ENCODE measurements at places on chromosomes 11 and 22.
A peak's percentile ranks its signal among the peaks of the same experiment; 100 is the strongest.

DNA sequence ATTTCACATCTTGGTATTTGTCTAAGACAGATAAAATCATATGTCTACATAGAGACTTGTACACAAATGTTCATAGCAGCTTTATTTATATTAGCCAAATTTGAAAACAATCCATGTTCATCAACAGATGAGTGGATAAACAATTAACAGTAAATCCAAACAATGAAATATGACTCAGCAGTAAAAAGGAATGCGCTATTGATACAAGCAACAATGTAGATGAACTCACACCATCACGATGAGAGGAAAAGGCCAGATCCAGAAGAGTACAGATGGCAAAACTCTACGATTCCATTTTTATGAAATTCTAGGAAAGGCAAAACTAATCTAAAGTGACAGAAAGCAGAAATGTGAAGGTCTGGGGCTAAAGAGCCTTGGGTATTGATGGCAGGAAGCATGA lies 384.3 kb downstream of the NTM start:
- DNase-seq: no peak

DNA sequence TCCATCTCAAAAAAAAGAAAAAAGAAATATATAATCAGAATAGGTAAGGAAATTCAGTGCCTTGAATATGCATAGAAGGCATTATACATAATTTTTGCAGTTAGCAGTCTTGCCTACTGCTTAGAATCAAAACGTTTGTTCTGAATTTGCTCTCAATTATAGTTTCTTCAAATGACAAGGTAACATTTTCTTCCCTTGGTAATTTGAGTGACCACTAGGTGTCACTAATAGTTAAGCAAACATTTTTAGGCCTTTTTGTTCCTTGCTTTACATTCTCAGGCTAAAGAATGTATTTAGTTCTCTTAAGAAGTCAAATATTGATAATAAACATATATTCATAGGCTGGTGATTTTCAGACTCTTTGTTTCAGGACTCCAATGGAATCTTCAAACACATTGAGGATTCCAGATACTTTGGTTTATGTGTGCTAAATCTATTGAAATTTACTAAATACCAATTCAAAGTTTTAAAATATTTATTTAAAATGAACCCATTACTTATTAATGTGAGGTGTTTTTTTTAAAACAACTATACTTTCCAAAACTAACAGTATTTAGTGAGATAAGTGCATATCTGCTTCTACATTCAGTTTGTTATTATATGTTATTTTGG lies 55.0 kb upstream of the DEPDC7 start:
- no peak for DNase-seq

DNA sequence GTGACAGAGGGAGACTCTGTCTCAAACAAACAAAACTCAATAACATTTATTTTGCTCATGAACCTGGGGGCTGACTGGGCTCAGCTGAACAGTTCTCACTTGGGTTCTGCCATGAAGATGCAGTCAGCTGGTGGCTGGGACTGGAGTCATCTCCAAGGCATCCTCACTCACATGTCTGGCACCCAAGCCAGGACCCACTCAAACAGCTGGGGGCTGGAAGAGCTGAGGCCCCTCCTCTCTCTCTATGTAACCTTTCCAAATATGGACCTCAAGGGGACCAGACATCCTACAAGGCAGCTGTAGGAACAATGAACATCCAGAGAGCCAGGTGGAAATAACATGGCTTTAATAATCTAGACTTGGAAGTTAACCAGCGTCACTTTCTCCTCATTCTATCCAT lies 16.8 kb downstream of the HSPA8 start:
- no peak for DNase-seq

DNA sequence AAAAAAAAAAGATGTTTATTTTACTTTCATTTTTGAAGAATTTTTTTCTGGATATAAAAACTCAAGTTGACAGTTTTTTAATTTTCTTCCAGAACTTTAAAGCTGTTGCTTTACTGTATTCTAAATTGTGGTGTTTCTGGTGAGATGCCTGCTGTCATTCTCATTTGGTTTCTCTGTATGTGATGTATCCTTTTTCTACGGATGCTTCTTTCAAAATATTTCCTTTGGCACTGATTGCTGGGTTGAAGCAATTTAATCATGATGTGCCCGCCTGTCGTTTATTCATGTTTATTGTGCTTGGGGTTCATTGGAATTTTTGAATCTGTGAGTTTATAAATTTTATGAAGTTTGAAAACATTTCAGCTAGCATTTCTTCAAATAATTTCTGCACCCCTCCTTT lies 29.4 kb upstream of the CTSD start:
- DNase-seq: no peak

- peak; percentile 34 for DNase-seq
Measured at GRCh38 chr11:47946682-47947559, 33.4 kb upstream of the PTPRJ start.

DNA sequence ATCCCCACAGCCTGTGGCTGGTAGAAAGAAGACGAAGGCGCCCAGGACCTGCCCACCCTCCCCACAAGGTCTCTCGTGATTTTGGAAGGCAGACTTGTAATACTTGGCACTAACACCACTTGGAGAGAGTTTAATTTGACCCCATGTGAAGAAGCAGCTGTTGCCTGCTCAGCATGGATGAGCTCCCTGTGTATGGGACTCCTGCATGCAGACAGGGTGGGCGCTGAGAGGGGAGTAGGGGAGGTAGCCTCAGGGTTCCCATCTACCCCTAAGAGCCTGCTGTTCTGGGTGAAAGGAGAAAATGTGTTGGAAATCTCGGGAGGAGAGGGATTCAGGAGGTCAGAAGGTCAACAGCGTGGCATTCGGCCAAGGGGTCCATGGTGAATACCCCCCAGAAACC lies 625.9 kb downstream of the TBC1D22A start:
- DNase-seq: no peak

DNA sequence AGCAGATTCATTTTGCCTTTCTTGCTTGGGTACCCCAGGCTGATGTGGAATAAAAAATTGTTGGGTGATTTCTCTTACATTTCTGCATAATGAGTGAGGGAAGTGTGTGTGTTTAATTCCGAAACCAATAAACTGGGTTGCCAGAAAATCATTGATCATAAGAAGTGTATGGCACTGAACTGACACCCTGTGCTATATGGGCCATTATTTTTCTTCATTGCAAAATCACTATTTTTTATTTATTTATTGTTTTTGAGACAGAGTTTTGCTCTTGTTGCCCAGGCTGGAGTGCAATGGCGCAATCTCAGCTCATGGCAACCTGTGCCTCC lies 14.6 kb upstream of the HIKESHI start:
- no peak for DNase-seq

GRCh38 chr11:110329445-110329844 lies 33.0 kb upstream of the RDX start:
- no peak for DNase-seq

DNA sequence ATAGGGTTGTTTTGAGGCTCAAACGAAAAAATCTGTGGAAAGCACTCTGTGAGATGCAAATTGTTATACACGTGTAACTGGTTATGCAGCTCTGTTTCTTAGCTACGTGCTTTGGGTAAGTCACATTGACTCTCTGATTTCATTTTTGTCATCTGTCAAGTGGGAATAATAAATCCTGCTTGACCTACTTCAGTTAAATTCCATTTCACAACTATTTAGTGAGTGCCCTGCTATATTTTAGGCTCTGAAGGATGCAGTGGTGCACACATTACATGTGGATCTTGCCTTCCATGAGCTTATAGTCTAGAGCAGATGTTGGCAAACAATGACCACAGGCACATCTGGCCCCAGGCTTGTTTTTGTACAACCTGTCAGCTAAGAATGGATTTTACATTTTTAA lies 133.6 kb upstream of the PLET1 start:
- DNase-seq: no peak

- no peak for DNase-seq
Measured at GRCh38 chr11:19727246-19727645, 14.6 kb downstream of the NAV2 start.

DNA sequence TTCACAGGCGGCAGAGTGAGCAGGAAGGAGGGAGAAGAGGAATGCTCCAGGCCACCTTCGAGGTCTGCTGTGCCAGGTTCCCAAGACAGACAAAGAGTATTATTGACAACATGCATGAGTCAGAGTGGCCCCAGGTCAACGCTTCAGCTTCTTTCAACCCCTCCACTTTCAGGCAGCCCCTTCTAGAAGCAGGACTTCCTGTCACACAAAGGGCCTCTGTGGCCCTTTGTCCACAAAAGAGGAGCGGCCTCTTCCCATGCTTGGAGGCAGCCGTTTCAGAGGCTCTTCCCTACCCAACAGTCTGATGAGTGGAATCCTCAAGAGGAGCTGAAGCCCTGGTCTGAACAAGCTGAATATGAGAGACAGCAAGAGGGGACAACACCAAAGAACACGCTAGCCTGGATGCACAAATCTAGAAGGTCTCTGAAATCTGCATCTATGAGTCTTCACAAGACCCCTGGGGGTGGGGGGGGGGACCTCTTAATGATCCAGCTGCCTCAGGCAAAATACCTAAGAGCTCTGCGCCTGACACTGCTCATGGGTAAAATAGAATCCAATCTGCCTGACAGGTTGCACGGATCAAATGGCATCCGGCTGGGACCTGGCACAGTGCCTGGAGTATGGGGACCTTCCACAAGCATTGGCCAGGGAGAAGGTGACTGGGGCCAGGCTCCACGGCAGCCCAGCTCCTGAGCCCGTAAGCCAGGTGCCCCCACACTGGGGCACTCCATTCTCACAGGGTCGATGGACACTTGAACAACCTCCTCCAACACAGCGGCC lies 67.5 kb downstream of the PACSIN2 start:
- no peak for DNase-seq

GRCh38 chr11:56905442-56905841 lies 83.3 kb upstream of the OR5AK2 start:
- no peak for DNase-seq

DNA sequence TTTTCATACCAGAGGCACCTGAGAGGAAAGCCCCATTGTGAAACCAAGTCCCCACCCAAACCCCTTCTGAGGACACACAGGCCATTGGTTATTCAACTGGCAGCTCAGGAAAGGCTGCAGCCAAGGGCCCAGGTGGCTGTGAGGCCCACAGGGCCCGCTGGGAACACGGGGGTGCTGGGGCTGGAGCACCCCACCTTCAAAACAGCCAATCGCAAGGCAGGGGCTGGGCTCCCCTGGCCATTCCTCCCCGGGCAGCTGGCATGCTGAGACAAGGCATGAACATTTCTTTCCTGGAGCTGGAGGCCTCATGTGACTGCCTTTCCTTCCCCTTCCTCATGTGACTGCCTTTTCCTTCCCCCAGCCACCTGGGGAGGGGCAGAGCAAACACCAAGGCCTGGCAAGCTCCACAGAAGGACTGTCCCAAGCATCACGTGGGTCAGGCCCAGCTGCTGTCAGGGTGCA lies 76.9 kb downstream of the PIWIL3 start:
- peak; percentile 7 for DNase-seq

GRCh38 chr22:49735411-49735900 lies 92.2 kb downstream of the BRD1 start:
- no peak for DNase-seq

DNA sequence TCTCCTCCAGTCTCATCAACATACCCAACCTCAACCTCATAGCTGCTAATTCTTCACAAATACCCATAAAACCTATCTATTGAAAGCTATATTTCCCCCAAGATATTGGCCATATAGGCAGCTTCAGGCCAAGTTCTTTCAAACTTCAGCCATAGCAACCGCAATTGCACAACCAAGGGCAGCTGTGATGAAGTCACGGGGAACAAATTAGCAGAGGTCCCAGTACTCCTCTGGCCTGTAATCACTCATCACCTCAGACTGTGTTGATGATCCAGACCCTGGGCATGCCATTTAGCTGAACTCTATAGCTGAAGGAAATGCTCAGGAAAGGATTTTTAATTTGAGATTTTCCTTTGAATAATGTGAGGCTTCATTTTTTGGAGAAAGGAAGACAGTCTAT lies 84.1 kb downstream of the SLC1A2 start:
- DNase-seq: no peak

DNA sequence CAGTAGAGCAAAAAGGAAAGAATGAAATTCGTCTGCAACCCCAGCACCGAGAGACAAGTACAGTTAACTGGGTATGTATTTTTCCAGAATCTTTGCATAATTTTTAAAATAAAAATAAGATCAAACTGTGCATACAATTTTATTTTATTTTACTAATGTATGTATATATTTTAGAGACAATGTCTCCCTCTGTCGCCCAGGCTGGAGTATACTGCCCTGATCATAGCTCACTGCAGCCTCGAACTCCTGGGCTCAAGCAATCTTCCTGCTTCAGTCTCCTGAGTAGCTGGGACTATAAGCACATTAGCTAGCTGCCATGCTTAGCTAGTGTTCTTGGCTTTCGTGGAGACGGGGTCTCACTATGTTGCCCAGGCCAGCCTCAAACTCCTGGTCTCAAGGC lies 18.8 kb upstream of the DRD2 start:
- DNase-seq: no peak

GRCh38 chr22:20011123-20011992 lies 5.3 kb downstream of the ARVCF start:
- DNase-seq: no peak

DNA sequence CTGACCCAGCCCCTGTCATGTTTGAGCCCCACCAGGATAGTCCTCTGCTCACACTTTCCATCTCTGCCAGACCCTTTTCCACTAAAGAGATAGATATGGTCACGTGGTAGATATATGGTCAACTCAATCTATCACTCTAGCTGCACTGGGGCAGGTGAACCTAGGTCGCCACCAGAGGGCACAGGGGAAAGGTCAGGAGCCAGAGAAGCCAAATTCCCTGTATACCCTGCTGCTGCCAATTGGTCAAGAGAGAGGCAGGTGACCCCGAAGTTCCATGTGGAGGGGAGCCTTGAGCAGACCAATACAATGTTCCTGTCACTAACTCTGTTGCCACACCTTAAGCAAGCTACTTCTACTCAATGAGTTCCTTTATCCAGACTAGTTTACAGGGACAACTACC lies 101.1 kb upstream of the GALNT18 start:
- no peak for DNase-seq

DNA sequence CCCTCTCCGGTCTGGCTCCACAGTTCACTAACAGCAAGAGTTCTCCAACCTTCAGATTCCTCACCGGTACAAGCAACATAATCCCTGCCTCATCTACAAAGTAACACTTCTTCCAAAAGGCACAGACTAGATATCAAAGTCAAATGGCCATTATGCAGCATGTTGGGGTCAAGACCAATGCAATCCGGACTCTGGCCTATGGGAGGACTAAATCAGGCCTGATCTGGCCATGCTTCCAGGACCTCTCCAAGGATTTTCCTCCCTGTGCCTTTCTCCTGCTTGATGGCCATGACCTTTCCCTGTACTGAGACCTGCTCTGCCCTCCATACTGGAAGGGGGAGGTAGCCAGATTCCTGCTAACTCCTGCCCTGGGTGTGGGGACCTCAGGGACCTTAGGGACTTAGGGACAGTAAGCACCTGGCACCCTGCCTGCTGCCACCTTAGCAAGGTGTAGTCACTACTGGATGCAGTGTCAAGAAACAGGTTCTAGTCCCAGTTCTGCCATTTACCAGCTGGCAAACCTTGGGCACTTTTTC lies 6.7 kb downstream of the TBC1D10A start:
- no peak for DNase-seq

GRCh38 chr11:64419818-64420485 lies 61.0 kb downstream of the RPS6KA4 start:
- no peak for DNase-seq

DNA sequence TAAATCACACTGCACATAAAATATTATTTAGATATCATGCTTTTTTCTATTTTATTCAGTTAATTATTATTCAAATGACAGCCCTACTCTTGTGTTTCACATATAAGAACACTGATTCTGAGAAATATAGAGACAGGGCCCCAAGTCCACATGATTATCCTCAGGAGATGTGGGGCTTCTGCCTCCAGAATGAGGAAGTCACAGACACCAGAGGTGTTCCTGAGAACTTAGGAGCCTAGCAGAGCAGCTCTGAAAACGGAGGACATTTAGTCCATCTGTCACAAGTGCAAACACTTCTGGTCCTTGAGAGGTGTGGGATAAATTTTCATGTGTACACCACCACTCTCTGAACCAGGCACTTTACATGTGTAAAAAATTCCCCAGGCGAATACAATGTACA lies 26.2 kb downstream of the TRIM66 start:
- DNase-seq: no peak

Data from bone marrow (tissue), 2 donors.